Esophagus muscularis mucosa (tissue), 4 donors: ENCODE measurements at places on chromosomes 2 and 18.

- H3K27ac ChIP-seq = no peak overlapping the region
- no peaks in the 10 kb centered on the region for H3K27me3 ChIP-seq
- no peak for DNase-seq
- H3K4me1 ChIP-seq = no peaks in the 10 kb centered on the region
These were observed 38.2 kb downstream of the DNAJC10 start for GRCh38 chr2:182754231-182754630.

DNA sequence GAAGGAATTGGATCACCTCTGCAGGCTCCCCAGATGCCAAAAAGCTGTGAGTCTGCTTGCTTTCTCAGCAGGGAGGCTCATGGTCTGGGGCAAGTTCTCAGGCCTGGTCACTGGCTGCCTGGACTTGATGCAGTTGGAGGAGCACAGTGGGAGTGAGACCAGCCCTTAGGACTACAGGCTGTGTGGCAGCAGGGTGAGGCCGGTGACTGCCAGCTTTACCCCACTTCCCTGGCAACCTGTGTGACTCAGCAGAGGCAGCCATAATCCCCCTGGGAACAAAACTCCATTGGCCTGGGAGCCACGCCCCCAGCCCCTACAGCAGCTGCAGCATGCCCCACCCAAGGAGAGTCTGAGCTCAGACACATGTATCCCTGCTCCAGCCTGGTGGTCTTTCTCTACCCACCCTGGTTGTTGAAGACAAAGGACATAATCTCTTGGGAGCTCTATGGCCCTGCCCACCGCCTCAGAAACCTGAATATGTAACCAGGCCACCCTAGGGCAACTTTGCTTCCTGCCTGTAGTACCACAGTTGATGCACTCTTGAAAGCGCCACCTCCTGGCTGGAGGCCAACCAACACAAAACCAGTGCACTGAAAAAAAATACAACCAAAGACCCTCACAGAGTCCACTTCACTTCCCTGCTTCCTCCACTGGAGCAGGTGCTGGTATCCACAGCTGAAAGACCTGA lies 106.8 kb upstream of the SPATS2L start:
- H3K36me3 ChIP-seq = no peaks in the 10 kb centered on the region
- DNase-seq = no peak
- H3K27me3 ChIP-seq = no peaks in the 10 kb centered on the region
- no peak overlapping the region for H3K27ac ChIP-seq

- H3K4me3 ChIP-seq = no peak overlapping the region
- no peak for DNase-seq
- H3K27me3 ChIP-seq = no peaks in the 10 kb centered on the region
- H3K27ac ChIP-seq = no peak overlapping the region
- H3K36me3 ChIP-seq = no peaks in the 10 kb centered on the region
These were observed 11.5 kb upstream of the ASB1 start for GRCh38 chr2:238415036-238415764.

GRCh38 chr2:29130295-29130694 lies 15.1 kb downstream of the CLIP4 start:
- H3K27me3 ChIP-seq = no peaks in the 10 kb centered on the region
- H3K27ac ChIP-seq = peak overlapping the region; percentile 70
- H3K4me3 ChIP-seq = no peak overlapping the region
- peaks cover 35% of the 10 kb centered on the region for H3K36me3 ChIP-seq
- no peak for DNase-seq

DNA sequence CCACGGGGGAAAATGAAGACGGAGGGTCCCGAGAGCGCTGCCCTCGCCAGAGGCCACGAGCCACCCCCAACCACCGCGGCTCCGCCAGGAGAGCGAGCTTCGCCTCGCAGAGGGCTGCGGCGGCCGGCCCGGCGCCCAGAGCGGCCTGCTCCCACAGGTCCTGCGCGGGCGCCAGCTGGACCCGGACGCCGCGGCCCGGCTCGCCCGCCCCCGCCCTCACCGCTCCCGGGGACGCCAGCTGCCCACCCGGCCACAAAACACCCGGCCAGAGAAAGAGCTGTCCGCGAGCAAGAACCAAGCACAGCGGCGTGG lies 709 bp downstream of the PTPN2 start:
- H3K27ac ChIP-seq = peak overlapping the region; percentile 99
- H3K27me3 ChIP-seq = no peaks in the 10 kb centered on the region
- H3K4me1 ChIP-seq = peaks cover 29% of the 10 kb centered on the region
- no peaks in the 10 kb centered on the region for H3K36me3 ChIP-seq
- no peak for DNase-seq

- H3K4me1 ChIP-seq = peaks cover 32% of the 10 kb centered on the region
- no peak overlapping the region for H3K27ac ChIP-seq
- no peak for DNase-seq
- H3K27me3 ChIP-seq = no peaks in the 10 kb centered on the region
- H3K36me3 ChIP-seq = peaks cover 22% of the 10 kb centered on the region
- H3K4me3 ChIP-seq = no peak overlapping the region
These were observed 3.1 kb downstream of the PSMD1 start for GRCh38 chr2:231059756-231060155.

DNA sequence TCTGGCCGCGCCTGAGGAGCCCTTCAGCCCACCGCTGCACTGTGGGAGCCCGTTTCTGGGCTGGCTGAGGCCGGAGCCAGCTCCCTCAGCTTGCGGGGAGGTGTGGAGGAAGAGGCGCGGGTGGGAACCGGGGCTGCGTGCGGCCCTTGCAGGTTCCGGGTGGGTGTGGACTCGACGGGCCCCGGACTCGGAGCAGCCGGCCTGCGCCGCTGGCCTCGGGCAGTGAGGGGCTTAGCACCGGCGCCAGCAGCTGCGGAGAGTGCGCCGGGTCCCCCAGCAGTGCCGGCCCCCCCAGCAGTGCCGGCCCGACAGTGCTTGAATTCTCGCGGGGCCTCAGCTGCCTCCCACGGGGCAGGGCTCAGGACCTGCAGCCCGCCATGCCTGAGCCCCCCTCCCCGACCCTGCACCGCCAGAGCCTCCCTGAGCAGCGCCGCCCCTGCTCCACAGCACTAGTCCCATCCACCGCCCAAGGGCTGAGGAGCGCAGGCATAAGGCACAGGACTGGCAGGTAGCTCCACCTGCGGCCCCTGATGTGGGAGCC lies 534.2 kb downstream of the ZNF804A start:
- H3K4me3 ChIP-seq = no peak overlapping the region
- no peak overlapping the region for H3K27ac ChIP-seq
- no peaks in the 10 kb centered on the region for H3K27me3 ChIP-seq
- H3K36me3 ChIP-seq = no peaks in the 10 kb centered on the region
- no peaks in the 10 kb centered on the region for H3K4me1 ChIP-seq
- no peak for DNase-seq

DNA sequence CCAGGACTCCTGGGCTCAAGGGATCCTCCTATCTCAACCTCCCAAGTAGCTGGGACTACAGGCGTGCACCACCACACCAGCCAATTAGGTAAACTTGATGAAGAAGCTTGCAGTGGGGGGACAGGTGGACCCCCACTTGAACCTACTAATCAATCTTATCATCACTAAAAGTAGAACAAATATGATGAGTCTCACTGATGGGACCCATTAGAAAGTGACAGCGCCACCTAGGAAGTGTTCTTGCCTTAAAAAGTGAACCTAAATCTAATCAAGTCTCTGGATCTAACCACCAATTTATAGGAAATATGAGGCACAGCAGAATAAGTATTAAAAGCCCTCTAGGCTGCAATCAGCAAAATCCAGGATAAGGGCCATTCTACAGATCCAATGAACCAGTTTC lies 79.2 kb downstream of the BIN1 start:
- no peaks in the 10 kb centered on the region for H3K36me3 ChIP-seq
- peaks cover 18% of the 10 kb centered on the region for H3K4me1 ChIP-seq
- H3K27ac ChIP-seq = no peak overlapping the region
- DNase-seq = peak; percentile 34
- no peak overlapping the region for H3K4me3 ChIP-seq
- no peaks in the 10 kb centered on the region for H3K27me3 ChIP-seq

- H3K36me3 ChIP-seq = no peaks in the 10 kb centered on the region
- no peaks in the 10 kb centered on the region for H3K27me3 ChIP-seq
- H3K27ac ChIP-seq = no peak overlapping the region
- H3K4me1 ChIP-seq = peaks cover 11% of the 10 kb centered on the region
These were observed 105.2 kb downstream of the SEPTIN10 start for GRCh38 chr2:109508556-109508955.

GRCh38 chr2:101724125-101724474 lies 26.6 kb downstream of the MAP4K4 start:
- no peaks in the 10 kb centered on the region for H3K27me3 ChIP-seq
- peaks cover 40% of the 10 kb centered on the region for H3K4me1 ChIP-seq
- H3K36me3 ChIP-seq = no peaks in the 10 kb centered on the region

- H3K27me3 ChIP-seq = no peaks in the 10 kb centered on the region
- H3K27ac ChIP-seq = no peak overlapping the region
- H3K4me1 ChIP-seq = no peaks in the 10 kb centered on the region
- no peak for DNase-seq
- no peaks in the 10 kb centered on the region for H3K36me3 ChIP-seq
These were observed 242.1 kb upstream of the RND3 start for GRCh38 chr2:150729495-150729955.

- peaks cover 5% of the 10 kb centered on the region for H3K4me1 ChIP-seq
- H3K36me3 ChIP-seq = no peaks in the 10 kb centered on the region
- H3K27ac ChIP-seq = no peak overlapping the region
- H3K27me3 ChIP-seq = peaks cover 4% of the 10 kb centered on the region
- H3K4me3 ChIP-seq = no peak overlapping the region
- DNase-seq = peak; percentile 87
These were observed 103.3 kb upstream of the NCK2 start for GRCh38 chr2:105641389-105641811.

- no peak for DNase-seq
- no peaks in the 10 kb centered on the region for H3K36me3 ChIP-seq
- H3K27me3 ChIP-seq = no peaks in the 10 kb centered on the region
- peaks cover 5% of the 10 kb centered on the region for H3K4me1 ChIP-seq
These were observed 14.9 kb upstream of the KCNS3 start for GRCh38 chr2:17863539-17863938.

DNA sequence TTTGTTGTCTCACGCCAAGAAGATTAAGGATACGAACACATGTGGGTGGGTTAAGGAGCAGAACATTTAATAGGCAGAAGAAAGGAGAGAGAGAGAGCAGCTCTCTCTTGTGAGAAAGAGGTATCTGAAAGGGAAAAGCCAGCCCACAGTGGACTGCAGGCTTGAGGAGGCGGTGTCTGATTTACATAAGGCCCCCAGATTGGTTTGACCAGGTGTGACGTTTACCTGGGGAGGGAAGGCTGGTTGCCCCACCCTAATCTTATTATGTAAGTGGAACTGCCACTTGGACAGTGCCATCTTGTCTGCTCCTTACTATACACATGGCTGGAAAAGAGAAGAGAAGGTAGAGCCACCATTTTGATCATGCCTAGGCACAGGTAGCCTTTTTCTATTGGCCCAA lies 189.2 kb downstream of the NCK2 start:
- H3K36me3 ChIP-seq = no peaks in the 10 kb centered on the region
- no peak overlapping the region for H3K4me3 ChIP-seq
- no peaks in the 10 kb centered on the region for H3K27me3 ChIP-seq
- no peak for DNase-seq
- H3K27ac ChIP-seq = peak overlapping the region; percentile 17

DNA sequence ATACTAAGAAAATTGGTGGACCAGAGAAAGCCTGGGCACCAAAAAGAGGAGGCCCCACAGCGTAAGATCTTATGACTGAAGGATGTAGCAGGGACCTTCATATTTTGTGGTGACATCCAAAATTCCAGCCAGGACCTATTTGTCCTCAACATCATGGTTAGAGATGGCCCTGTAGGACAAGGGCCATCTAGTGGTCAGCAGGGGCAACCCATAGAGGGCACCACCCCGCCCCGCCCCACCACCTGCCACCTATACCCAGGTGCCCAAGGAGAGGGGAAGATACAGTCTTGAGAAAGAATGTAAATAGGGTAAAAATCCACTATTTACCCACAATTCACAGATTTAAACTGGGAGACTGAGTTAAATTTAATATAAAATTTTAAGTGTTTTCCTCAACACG lies 59.6 kb upstream of the TMEM163 start:
- H3K27ac ChIP-seq = no peak overlapping the region
- DNase-seq = no peak
- no peaks in the 10 kb centered on the region for H3K27me3 ChIP-seq
- H3K36me3 ChIP-seq = no peaks in the 10 kb centered on the region
- no peak overlapping the region for H3K4me3 ChIP-seq
- H3K4me1 ChIP-seq = no peaks in the 10 kb centered on the region
